Glutamatergic neuron (in vitro differentiated cells): ENCODE measurements at places on chromosomes 12 and 14.

DNA sequence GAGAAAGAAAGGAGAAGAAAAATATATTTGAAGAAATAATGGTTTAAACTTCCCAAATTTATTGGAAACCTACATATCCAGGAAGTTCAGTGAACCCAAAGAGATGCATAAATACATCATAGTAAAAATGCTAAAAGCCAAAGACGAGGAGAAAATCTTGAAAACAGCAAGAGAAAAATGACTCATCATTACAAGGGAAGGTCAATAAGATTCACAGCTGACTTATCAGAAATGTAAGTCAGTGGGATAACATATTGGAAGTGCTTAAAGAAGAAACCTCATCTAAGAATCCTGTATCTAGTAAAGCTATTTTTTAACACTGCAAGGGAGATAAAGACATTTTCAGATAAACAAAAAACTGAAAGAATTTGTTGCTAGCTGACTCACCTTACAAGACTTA lies 19.9 kb downstream of the RIC8B start:
- no peak for DNase-seq

DNA sequence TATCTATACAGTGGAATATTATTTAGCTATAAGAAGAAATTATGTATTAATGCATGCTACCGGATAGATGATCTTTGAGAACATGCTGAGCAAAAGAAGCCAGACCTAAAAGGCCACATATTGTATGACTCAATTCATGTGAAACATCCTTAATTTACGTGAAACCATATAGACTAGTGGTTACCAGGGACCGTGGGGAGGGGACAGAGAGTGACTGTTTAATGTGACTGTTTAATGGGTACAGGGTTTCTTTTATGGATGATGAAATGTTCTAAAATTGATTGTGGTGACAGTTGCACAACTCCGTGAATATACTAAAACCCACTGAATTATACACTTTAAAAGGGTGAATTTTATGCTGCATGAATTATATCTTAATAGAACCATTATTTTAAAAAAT lies 8.5 kb upstream of the BCL7A start:
- DNase-seq, result no peak

- no peak for DNase-seq
Measured at GRCh38 chr12:114414866-114415524, 9.1 kb upstream of the TBX5 start.

DNA sequence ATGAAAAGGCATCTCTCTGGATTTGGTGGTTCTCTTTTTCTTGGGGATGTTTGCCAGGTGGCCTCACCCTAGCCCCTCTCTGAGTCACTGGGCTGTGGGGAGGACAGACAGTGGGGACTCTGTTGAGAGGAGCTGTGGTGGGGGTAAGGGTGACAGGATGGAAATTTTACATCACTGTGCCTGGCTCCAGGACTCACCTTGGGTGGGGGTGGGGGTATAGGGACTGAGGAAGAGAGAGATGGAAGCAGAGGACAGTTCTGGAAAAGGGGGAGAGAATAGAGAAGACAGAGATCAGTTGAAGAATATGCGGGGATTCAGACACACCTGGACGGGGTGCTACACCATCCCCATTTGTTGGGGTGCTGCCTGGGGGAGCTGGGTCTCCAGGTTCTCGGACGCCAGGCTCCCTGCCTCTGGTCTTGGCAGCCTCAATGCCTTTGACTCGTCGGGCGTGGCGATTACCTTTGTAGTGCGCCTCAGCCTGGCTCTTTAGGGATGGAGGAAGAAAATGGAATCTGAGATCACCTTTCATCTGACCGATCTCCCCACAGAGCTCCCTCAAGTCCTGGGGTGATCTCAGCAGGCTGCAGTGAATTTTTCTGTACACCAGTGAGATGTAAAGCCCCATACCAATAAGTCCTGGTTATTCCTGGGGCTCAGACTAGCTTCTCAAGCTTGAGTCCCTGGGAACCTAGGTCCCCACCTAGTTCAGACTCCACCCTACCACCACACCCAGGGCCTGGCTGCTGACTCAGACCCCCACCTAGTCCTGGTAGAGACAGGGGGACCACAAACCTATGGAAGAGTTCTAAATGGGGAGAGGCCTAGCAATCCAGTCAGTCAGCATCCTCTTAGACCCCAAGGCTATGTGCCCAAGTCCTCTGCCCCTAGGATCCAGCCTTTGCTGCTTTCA lies 9.6 kb upstream of the GPR84 start:
- DNase-seq, result no peak

GRCh38 chr12:44019118-44019517 lies 183.2 kb downstream of the TMEM117 start:
- DNase-seq, result no peak

GRCh38 chr12:92056290-92056689 lies 89.4 kb downstream of the BTG1 start:
- no peak for DNase-seq

GRCh38 chr12:45089411-45090075 lies 38.6 kb upstream of the DBX2 start:
- DNase-seq, result no peak

GRCh38 chr12:62724285-62724684 lies 210.7 kb downstream of the PPM1H start:
- no peak for DNase-seq
